ENCODE measurements at places on chromosomes 12 and 14.
A peak's percentile ranks its signal among the peaks of the same experiment; 100 is the strongest.

DNA sequence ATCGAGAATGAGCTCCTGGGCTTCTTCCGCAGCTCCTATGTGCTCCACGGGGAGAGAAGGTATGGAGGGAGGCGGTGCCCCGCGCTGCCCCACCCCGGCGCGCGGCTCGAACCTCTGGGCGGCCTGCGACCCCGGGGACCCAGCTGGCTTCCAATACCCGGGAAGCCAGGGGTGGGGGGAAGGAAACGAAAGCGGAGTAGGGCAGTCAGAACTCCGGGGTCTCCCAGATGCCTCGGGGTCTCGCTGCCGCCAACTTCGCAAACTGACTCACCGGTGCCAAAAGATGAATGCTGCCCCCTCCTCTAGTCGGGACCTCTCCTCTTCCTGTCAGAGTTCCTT, 1.3 kb downstream of the TRHDE start:
- DNase-seq: no peak

GRCh38 chr12:31803306-31804184, 74.7 kb upstream of the AMN1 start:
- DNase-seq: no peak

- no peak for DNase-seq
Measured at GRCh38 chr12:94979941-94980340, 23.6 kb downstream of the NDUFA12 start.

- peak; percentile 32 for DNase-seq
Measured at GRCh38 chr12:1911598-1912575, 6.6 kb downstream of the CACNA2D4 start.

DNA sequence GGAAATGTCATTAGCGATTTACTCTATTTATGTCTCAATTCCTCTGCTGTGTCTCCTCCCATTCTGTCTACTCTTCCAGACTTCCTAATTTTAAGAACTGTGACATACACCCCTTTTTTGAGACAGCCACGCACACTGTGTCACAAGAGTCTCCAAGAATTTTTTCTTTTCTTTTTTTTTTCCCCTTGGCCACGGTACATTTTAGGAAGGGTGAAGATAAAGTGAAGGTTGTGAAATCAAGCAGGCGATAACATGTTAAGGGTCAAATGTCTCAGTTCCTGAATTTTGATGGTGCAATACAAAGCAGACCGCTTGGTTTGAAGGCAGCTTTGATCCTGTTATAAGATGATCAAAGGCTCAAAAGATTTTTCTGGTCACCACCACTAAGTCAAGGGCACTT, 4.3 kb downstream of the OLR1 start:
- peak; percentile 19 for DNase-seq

- no peak for DNase-seq
Measured at GRCh38 chr12:129619271-129619670, 284.6 kb downstream of the TMEM132D start.

- no peak for DNase-seq
Measured at GRCh38 chr12:7472060-7472459, 28.1 kb upstream of the CD163L1 start.

DNA sequence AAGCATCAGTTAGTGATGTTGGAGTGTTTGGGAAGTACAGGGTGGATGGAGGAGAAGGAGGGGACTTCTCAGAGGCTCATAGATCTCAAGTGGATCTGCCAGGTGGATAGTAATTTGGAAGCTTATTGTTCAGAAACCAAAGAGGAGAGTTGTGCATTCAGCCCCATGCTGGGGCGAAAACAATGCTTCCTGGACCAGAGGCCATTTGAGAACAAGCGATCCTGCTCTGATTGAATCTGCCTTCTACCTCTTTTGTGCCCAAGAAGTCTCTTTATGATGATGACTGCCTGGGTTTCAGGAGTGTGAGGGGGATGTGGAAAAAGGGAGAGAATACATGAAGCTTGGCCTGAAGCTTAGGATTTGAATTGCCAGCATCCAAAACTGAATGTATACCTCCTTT, 110.8 kb upstream of the SRRM4 start:
- DNase-seq: no peak

- DNase-seq: no peak
Measured at GRCh38 chr14:95404583-95404982, 84.9 kb upstream of the CLMN start.

GRCh38 chr12:8123124-8123912, at the start of gene CLEC4A:
Gene CLEC4A (plus strand): TSS chr12:8123617. CDS start chr12:8123879, 262 bp downstream.
- DNase-seq: no peak

DNA sequence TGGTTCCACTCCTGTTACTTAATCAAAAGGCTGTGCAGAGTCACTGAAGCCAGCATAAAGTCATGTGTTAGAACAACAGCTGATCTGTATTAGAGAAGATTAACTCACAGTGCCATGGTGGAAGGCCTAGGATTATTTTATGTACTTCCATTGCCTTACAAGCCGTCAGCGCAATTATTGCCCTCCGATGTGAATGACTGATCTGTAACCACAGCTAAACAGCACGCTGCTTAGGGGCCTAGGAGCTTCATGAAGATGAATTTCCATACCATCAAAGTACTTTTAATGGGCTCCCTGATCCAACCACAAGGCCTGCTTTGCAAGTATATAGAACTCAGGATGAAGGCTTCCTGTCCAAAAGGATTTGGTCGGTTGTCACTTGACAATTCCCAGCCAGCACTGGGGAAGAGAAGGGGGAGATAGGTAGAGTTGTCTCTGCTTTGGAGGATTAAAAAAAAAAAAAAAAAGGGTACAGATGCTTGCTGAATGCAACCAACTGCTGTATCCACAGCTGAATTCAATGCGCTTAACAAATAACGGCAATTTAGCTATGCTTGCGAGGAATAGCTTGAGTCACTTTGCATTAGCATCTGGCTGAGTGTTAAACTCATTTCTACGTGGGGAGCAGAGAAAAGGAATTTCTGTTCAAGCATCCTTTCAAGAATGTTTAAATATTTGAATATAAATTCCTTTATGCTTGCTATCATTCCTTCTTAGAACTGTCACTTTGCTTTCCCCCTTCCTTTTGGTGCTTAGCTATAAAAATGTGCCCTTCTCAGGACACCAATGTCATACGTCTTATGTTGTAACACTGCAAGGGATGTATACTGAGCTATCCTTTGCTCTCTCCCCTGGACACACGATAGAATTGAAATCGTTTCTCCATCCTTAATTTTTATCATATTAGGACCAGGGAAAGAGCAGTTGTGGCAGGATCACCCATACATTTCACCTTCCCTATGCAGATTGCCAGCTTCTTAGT, 387.8 kb downstream of the SOX5 start:
- peak; percentile 97 for DNase-seq

GRCh38 chr12:89418228-89418910, 66.1 kb upstream of the DUSP6 start:
- no peak for DNase-seq

- no peak for DNase-seq
Measured at GRCh38 chr12:75549989-75550388, 38.6 kb upstream of the KRR1 start.

DNA sequence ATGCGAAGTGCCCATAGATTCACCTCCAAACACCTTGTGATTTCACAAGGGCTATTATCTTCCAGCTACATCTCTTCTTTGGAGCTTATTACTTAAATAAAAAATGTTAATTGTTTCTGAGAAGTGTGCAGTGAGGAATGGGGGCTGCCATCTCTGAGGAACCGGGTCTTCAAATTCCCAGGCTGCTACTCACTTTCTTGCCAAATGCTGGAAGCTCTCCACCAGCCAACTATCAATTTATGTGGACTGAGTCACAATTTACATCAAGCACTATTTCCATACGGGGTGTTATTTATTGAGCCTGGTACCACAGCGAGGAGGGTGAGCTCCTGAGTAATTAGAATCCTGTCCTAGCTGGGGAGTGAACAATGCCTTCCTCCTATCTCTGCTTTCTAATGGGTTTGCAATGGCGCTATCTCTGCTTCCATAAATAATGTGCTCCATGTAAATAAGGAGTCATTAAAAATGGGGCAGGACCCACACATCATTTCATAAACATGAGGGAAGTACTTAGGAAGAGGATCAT, 898.3 kb downstream of the VRK1 start:
- no peak for DNase-seq

- DNase-seq: no peak
Measured at GRCh38 chr14:24705840-24706239, 71.8 kb upstream of the GZMB start.

GRCh38 chr12:1595690-1596347, 1.4 kb upstream of the FBXL14 start:
- DNase-seq: no peak

- no peak for DNase-seq
Measured at GRCh38 chr14:69318901-69319475, 59.0 kb downstream of the GALNT16 start.

DNA sequence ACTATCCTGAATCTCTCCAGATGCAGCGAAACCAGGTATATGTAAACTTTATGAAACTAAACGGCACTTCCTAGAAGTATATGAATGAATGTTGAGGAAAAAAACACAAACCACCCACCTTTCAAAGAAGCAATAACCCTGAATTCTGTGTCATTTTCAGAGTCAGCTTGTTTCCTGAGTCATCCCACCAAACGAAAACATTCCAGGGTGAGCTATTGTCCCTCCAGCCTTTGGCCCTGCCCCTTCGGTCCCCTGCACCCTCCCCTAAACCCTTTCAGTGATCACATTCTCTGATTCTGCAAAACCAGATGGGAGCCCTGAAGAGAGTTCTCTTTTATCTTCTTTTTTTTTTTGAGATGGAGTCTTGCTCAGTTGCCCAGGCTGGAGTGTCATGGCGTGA, 202.6 kb upstream of the ALG10B start:
- DNase-seq: no peak

DNA sequence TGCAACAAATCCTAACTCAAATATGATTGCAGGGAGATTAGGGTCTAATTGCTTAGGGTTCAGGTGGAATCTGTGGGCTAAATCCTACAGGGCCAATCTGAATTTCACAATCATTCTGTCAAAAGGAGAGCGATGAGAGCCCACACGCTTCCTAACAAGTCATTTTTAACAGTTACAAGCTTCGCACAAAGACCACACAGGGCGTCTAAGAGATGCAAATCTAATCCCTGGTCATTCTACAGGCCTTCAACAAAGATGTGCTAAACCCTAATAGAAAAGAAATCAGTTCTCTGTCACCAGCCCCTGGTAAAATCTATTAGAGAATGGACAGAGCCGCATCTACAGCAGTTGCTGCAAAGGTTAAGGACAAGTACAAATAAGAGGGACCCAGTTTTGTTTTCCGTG, 15.3 kb downstream of the NKX2-1 start:
- DNase-seq: no peak

GRCh38 chr12:10759657-10760056, 36.5 kb upstream of the YBX3 start:
- no peak for DNase-seq

DNA sequence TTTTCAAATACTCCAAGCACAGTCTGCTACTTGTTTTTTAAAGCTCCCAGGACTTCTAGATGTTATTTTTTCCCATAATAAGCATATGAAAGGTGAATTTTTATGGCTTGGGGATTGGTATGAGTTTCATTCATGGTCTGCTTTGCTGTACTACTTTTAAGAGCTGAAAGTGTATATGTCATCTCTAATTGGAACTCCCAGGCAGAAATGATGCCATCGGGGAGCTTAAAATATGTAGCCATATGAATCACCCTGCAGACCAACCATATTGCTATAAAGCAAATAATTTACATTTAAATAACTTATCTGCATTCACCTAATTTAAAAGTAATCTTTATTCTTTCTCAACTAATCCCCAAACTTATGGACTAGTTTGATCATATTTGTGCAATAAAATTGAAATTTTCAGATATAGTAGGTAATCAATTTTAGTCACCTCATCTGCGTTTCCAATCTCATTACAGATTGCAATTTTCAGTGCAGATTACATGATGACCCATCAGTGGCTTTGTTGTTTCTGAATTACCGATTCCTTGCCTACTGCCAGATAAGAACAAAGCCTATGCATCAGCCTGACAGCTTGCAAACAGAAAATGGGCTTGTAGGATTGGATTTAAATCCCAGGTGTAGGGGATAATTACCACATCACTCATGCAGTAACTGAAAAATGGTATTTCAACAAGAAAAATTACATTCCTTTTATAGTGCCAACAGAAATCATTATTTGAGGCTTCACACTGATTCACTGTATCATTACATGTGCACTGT, 689.4 kb downstream of the NOVA1 start:
- DNase-seq: no peak

- no peak for DNase-seq
Measured at GRCh38 chr12:31235868-31236395, 90.0 kb downstream of the SINHCAF start.

GRCh38 chr12:93580682-93581081, 8.2 kb downstream of the SOCS2 start:
- no peak for DNase-seq

DNA sequence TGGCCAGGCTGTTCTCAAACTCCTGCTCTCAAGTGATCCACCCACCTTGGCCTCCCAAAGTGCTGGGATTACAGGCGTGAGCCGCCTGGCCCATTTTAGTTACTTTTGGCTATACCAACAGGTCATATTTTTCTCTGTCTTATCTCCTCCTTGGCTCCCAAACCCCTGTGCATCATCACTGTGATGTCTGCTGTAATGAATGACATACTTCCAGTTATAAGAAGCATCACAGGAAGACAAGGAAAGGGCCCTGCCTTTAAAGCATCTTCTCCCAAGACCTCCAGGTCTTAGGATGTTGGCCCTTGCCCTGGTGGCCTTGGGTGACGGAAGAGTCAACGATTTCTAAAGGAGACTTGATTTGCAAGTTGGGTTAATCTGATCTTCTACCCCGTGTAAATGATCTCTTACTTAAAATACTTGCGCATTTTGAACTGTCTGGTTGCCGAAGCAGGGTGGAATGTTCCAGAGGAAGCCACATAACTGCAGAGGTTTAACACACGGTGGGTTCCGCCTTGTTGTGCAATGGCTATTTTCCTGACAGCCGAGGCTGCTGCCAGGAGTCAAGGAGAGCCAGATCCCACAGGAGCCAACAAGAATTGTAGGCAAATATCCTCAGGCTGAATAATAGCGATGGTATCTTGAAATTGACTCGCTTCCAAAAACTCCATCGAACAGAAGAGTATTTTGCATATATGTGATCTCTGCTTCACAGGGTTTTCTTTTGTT, 55.7 kb upstream of the PLXNC1 start:
- DNase-seq: no peak

DNA sequence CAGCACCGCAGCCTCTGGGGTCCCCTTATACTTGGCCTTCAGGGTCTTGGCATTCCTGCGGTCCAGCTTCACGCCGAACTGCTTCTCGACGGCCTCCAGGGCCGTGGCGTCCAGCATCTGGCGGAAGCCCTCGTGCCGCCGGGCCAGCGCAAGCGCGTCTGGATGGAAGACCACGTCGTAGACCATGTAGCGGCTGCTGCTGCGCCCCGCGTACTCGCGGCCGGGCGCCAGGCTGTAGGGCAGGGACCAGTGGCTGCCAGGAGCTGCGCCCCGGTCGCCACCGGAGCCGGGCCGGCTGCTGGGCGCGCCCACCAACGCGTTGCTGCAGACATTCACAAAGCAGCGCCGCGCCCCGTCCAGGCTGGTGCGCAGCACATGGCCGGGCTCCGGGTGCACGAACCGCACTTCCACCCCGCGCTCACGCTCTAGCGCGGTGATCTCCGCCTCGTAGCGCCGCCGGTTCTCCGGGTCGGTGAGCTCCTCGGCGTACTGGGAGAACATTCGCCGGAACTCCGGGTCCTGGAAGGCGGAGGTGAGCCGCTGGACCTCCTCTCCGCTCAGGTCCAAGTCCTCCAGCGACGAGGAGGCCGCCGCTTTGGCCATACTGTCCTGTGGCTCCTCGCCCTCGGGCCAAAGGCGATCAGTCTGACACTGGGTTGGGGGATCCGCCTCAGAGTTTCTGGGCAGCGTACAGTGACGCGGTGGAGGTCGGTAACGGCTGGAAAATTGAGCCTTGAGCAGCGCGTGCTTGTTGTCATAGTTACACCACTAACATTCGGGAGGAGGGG, at the start of gene DNAAF2:
Gene DNAAF2, minus strand, starts transcription at position 698 of the 788 bp plus-strand sequence. Its CDS starts 95 bp downstream, at position 603.
- DNase-seq: peak; percentile 82
